ENCODE measurements at places on chromosomes 13 and 19.

DNA sequence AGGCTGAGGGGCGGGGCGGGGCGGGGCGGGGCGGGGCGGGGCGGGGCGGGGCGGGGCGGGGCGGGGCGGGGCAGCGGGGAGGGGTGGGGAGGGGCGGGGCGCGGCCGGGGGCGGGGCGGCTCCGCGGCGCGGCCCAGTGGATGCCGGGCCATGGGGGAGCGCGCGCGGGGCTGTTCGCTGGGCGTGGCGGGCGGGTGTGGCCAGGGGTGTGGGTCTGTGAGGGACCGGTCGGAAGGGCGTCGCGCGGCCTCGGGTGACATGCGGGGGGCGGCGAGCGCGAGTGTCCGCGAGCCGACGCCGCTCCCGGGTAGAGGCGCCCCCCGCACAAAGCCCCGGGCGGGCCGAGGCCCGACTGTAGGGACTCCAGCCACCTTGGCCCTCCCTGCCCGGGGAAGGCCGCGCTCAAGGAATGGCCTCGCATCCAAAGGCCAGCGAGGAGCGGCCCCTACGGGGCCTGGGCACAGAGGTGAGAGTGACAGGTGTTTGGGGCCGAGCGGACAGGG is at the start of gene ZFP28:
TSS of gene ZFP28 (plus strand) at position 188 of the 503 bp plus-strand sequence. CDS start at position 259, 71 bp downstream.
- DNase-seq = no peak

- no peak for DNase-seq
These were observed 545.2 kb downstream of the IRS2 start for GRCh38 chr13:109241160-109241559.

DNA sequence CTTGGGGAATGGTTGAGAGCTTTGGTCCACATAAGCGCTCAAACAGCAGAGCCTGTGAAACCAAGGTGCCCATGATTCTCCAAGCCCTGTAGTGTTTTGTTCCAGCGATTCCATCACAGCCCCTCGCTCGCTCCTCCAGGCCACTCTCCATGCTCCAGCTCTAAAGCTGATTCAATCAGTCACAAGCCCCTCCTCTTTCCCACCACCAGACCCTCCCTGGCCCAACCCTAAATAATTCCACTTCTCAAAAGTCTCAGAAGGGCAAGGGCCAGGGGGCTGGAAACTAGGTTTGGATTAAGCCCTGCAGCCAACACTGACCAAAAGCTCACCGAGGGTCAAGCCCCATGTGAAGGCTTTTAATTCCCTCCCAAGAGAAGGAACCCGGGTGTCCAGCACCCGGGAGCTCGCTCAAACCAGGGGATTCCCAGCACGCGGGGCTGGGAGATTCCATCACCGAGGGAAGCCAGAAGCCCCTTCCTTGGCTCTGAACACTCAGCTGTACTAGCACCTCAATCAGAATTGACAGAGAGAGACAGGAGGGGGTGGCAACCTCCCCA is 1.5 kb downstream of the ZNF296 start:
- DNase-seq = no peak

DNA sequence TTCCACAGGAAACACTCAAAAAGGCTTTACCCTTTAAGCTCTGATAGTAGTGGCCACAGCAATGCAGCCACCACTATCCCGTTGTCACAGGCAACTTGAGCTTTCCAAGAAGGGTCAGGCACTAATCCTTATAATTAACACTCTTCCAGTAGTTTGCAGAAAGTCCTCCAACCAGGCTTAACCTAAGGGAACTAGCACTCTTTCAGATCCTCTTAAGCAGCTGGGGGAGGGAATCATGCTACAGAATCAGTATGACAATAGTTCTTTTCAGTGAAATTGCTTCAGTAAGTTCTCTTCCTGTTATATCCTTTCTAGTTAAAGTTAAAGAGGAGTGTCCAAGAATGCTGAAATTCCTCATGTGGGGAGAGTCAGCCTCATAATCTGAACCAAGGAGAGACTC is 82.2 kb downstream of the TNFSF11 start:
- no peak for DNase-seq

- no peak for DNase-seq
These were observed 12.5 kb downstream of the ALG5 start for GRCh38 chr13:36986462-36987240.

GRCh38 chr19:27758626-27759505 is 1454.1 kb downstream of the UQCRFS1 start:
- DNase-seq = no peak

DNA sequence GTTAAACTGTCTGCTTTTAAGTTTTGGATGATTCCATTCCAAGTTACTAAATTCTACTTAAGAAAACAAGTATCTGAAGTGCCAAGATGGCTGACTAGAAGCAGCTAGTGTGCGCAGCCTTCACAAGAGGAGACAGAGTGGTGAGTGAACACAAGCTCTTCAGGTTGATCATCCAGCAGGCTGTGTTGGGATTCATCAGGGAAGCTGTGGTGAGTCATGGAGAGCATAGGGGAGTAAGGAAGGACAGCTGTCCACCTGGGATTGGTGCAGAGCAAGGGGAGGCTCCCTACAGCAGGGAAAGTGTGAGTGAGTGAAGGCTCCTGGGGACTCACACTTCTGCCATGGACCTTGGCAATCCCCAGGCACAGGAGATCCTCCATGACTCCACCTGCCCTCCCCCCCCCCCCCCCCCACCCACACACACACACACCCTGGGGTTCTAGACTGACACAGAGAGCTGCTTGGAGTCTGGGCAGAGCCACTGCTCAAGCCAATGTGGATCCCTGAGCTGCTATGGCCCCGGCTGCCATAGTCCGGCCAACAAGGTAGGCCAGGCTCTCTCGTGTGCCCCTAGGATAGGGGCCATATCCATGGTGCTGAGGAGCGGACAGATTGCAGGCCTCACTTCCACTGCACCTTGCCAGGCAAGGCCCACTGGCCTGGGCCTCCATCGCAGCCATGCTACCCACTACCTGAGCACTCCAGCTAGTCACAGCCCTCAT is 23.5 kb downstream of the SLC25A15 start:
- no peak for DNase-seq

GRCh38 chr13:79196366-79196765 is 209.7 kb downstream of the RBM26 start:
- no peak for DNase-seq

GRCh38 chr13:110305949-110306339 is 1.0 kb downstream of the COL4A1 start:
- no peak for DNase-seq

DNA sequence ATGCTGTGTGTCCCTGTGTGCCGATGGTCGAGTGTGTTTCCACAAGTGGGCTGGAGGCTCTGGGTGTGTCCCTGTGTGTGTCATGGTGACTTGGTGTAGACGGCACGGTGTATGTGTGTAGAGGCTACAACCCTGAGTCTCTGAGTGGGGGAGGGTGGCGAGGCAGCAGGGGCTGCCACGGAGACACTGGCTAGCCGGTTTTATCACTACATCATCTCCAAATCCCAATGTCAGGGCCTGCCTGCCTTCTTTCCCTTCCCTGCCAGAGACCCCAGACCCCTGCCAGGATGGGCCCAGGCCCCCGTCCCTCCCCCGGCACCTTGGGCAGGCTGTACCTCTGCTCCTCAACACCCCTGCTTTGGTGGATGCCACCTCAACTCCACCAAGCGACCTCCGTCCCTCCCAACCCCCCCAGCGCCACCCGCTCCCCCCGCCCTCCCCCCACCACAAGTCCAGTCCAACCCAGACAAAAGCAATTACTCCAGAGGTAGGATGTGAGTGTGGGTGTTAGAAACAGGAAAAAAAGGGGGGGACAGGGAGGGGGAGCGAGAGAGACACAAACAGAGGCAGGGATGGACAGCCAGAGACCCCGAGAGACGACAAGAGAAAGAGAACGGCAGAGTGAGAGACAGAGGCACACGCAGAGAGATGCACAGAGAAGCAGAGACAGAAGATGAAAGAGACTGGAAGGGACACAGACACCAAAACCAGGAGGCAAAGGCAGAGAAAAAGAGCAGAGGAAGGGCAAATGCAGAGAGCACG is 21.6 kb upstream of the POU2F2 start:
- DNase-seq = no peak

DNA sequence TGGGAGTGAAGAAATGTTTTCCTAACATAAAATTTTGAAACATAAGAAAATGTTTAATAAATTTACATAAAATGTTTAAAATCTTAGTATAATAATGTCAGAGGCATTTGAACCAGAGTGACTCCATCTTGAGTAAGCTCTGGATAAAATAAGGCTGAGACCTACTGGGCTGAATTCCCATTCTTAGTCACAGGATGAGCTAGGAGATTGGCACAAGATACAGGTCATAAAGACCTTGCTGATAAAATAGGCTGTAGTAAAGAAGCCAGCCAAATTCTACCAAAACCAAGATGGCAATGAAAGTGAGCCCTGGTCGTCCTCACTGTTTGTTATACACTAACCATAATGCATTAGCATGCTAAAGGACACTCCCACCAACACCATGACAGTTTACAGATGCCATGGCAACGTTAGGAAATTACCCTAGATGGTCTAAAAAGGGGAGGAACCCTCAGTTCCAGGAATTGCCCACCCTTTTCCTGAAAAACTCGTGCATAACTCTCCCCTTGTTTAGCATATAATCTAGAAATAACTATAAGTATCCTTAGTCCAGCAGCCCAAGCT is 1184.0 kb downstream of the UQCRFS1 start:
- no peak for DNase-seq

DNA sequence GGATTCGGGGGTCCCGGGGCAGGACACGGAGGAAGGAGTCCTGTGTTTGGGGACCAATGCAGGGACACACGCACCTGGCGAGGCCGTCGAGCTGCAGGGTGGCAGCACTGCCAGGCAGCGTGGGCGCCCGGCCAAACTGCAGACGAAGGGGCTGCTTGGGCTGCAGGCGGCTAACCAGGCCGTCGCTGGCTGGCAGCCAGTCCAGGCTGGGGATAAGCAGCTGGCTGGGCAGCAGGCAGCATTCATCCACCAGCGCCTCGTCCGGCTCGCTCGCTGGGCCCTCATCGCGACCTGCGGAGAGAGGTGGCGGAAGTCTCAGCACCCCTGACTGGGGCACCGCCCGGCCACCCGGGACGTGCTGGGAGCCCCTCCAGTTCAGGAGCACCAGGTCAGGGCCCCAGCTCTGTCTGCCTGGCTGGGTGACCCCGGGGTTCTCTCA is 11.5 kb downstream of the CFD start:
- DNase-seq = no peak
